ENCODE measurements at places on chromosomes 1 and 21. TPM values are rescaled to one million over a fixed set of nuclear protein-coding genes. Genes with fewer than 3 reads are reported as not detected.
A peak's percentile ranks its signal among the peaks of the same experiment; 100 is the strongest.

GRCh38 chr1:84704872-84705417, 14.7 kb upstream of the SSX2IP start:
- H3K27ac ChIP-seq = no peak overlapping the region
- DNase-seq = no peak

The ADAMTSL4 gene
- total RNA-seq = 30.8 TPM

The ATP1A2 gene
- 115 TPM for total RNA-seq

GRCh38 chr21:46112725-46113215, 14.9 kb downstream of the COL6A2 start:
- no peaks in the 10 kb centered on the region for H3K27me3 ChIP-seq
- no peak overlapping the region for H3K27ac ChIP-seq
- peak; percentile 63 for DNase-seq
- peaks cover 60% of the 10 kb centered on the region for H3K36me3 ChIP-seq

- no peak for DNase-seq
- peaks cover 100% of the 10 kb centered on the region for H3K27me3 ChIP-seq
- no peak overlapping the region for H3K4me3 ChIP-seq
- H3K4me1 ChIP-seq = peaks cover 69% of the 10 kb centered on the region
- H3K36me3 ChIP-seq = no peaks in the 10 kb centered on the region
- no peak overlapping the region for H3K27ac ChIP-seq
Observed at GRCh38 chr21:36697060-36697850, 1.7 kb upstream of the SIM2 start.

GRCh38 chr1:38772026-38772425, 87.5 kb downstream of the RRAGC start:
- no peak overlapping the region for H3K27ac ChIP-seq
- H3K4me3 ChIP-seq = no peak overlapping the region
- peaks cover under 1% of the 10 kb centered on the region for H3K27me3 ChIP-seq
- H3K36me3 ChIP-seq = no peaks in the 10 kb centered on the region

- H3K4me3 ChIP-seq = no peak overlapping the region
- no peaks in the 10 kb centered on the region for H3K4me1 ChIP-seq
- H3K36me3 ChIP-seq = no peaks in the 10 kb centered on the region
- H3K27me3 ChIP-seq = no peaks in the 10 kb centered on the region
Observed at GRCh38 chr1:229689904-229690303, 63.9 kb downstream of the URB2 start.

Data from sigmoid colon (tissue), 7 donors.